Right ventricle myocardium superior (tissue), 1 donor: ENCODE measurements at places on chromosomes 6 and 20.

- peak; percentile 74 for DNase-seq
Observed at GRCh38 chr6:30730601-30731435, 10.7 kb downstream of the TUBB start.

- no peak for DNase-seq
Observed at GRCh38 chr6:14598017-14598864, 480.7 kb downstream of the CD83 start.

DNA sequence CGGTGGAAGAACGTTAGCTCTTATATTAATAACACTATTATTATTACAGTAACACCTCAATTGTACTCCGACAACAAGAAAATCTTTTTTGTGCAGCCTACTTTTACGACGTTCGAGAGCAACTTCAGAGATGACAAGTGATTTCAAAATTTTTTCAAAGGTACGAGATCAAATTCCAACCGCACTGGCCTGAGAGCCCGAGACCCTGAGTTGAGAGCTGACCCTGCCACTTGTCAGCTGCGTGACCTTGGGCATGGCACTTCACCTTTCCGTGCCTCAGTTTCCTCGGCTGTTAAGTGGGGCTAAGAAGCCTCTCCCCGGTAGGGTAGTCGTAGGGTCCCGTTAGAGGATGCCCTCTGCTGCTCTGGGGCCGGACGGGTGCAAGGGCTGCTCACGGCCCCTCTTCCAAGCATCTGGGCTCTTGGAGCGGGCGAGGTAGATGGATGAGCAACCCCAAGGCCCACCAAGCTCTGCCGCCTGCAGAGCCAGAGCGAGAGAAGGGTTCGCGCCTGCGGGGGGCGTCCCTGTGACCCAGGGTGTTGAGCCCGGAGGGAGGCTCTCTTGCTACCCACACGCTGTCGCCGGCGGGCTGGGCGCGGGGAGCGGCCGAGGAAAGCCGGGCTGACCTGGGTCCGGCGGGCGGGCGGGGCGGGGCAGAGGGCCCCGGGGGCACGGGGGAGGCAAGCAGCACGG lies 510 bp downstream of the NDRG3 start:
- DNase-seq: peak; percentile 60

DNA sequence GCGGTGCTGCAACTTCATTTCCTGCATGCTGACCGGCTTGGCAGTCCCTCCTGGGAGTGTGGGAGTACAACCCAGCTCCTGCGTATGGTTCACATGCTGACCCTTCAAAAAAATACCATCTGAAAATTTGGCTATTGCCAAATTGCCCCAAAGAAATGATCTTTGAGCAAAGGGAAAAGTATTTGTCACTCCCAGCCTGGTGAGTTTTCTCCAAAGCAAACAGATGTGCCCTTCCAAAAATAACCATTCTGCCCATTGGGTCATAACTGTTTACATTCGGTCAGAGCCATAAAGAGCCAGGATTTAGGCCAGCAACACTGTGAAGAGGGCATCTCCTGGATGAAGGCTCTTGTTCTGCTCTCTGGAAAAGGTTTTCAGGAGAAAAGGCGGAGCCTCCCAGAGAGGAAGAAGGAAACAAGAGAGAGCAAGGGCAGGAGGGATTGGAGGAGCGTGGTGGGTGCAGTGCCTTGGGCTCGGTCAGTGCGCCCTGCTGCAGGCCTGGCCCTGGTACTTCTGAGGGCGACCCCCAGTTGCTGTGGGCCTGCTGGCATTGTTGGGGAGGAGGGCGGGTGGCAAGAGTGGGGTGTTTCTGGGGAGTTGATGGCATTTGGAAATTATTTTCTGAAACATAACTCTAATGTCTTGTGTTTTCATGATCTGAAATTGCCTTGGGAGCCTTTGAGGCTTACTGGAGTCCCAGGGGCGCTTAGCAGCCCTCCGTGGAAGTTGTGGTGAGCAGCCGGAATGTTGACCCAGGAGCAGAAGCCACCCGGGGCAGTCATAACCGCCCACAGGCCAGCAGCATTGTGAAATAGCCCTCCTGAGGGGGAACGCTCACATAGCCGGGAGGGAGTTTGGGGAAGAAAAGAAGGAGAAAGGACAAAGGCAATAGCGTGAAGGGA lies 248.4 kb downstream of the MYLK4 start:
- DNase-seq: no peak

GRCh38 chr20:34585019-34585418 lies 26.5 kb downstream of the MAP1LC3A start:
- DNase-seq: no peak

- DNase-seq: no peak
Observed at GRCh38 chr20:8809107-8809953, 259.6 kb upstream of the PLCB4 start.

GRCh38 chr20:59583428-59584277 lies 20.7 kb upstream of the PHACTR3 start:
- DNase-seq: peak; percentile 85

DNA sequence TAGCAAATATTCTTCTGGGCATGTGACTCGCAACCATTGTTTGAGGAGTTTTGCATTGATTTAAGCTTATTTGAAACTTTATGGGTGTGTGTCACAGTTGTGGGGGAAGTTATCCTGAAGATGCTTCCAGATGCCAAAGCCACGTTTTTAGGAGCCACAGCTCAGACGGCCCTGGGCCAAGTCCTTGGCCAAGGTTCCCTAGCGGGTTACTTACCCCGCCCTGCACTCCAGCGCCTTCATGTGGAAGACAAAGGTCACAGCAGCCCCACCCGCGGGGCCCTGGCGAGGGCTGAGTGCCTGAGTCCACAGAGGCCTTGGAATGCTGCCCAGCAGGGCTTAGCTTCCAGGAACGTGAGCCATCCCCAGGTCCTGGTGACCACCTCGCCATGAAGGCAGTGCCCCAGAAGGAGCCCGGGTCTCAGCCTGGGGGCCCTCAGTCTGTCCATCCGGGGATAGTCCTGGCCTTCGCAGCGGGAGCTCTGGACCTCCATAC lies 308.3 kb downstream of the CDH4 start:
- no peak for DNase-seq
